ENCODE measurements at places on chromosomes 2 and 18. TPM values are rescaled to one million over a fixed set of nuclear protein-coding genes. Genes with fewer than 3 reads are reported as not detected.

Gene ZRANB3
- total RNA-seq: 7.4 TPM

DNA sequence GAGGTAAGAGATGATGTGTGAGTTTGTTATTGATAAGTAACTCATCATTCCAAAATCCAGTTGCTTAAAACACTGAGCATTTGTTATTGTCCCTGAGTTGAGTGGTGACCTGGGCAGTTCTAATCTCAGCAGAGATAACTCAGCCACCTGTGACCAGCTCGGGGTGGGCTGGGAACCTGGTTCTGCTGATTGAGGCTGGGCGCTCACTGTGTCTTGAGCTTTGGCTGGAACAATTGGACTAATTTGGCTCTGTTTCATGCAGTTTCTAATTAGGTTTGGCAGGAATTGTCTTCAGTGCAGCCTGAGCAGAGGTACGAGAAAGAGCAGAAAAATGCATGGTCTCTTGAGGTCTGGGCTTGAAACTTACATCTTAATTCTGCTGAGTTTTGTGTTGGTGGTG is 144.7 kb downstream of the RNF144A start:
- H3K4me3 ChIP-seq: no peak overlapping the region
- H3K27me3 ChIP-seq: no peaks in the 10 kb centered on the region
- H3K4me1 ChIP-seq: peaks cover 21% of the 10 kb centered on the region
- no peak overlapping the region for H3K27ac ChIP-seq
- H3K36me3 ChIP-seq: peaks cover 61% of the 10 kb centered on the region

- no peak for DNase-seq
- H3K27me3 ChIP-seq: no peaks in the 10 kb centered on the region
- no peaks in the 10 kb centered on the region for H3K4me1 ChIP-seq
- H3K36me3 ChIP-seq: no peaks in the 10 kb centered on the region
- no peak overlapping the region for H3K4me3 ChIP-seq
These were observed 268.2 kb downstream of the NRXN1 start for GRCh38 chr2:50763776-50764175.

DNA sequence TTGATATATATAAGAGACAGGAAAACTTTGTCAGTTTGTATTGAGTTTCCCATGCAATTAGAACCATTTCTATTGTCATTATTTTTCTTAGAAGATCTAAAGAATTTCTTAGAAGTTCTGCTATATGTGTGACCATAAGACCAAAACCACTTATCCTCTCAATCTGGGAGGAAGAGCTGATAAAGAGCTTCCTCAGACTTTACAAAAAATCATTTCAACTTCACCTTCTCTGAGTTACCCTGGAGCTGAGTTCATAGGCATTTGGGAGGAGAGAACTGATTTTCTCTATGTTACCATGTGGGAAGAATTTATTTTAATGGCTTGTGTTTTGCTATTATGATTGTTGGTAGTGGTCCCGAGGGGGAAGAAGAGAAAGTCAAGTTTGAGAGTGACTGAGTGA is 329.3 kb downstream of the GPD2 start:
- no peak for DNase-seq
- no peaks in the 10 kb centered on the region for H3K36me3 ChIP-seq
- no peak overlapping the region for H3K4me3 ChIP-seq
- H3K27ac ChIP-seq: no peak overlapping the region

- no peaks in the 10 kb centered on the region for H3K36me3 ChIP-seq
- no peak overlapping the region for H3K27ac ChIP-seq
- H3K4me3 ChIP-seq: no peak overlapping the region
- no peaks in the 10 kb centered on the region for H3K27me3 ChIP-seq
- DNase-seq: no peak
These were observed 110.0 kb downstream of the FEZ2 start for GRCh38 chr2:36487947-36488346.
